ENCODE measurements at places on chromosomes 4 and X.

DNA sequence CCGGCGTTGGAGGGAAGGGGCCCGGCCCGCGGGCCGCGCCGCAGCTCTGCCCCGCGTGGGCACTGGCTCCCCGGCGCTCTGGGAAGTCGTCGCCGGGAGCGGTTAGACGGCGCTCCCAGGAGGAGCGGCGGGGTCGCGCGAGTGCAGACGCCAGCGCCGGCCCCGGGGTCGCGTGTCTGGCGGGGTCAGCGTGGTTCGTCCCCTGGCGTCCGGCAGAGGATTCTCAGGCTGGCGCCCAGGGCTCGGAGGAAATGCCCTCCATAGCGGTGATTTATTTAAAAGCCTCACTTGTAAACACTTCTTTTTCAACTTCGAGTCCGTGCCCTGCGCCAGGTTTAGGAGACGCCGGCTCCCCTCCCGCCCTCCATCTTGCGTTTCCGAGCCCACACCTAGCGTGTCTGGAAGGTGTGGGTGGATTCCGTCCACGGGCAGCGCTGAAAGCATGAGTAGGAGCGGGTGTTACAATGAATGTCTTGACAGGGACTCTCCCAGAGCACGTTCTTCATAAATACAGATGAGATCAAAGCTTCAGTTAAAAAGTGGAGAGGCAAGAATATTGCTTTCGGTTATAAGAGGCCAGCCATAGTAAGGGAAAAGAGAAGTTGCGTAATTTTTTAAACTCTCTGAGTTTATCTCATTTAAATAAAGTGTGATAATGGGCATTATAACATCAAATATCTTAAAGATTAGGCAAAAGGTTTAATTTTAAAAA lies 692 bp downstream of the FAM241A start:
- peak; percentile 55 for DNase-seq

- no peak for DNase-seq
Measured at GRCh38 chr4:21901831-21902230, 46.7 kb downstream of the KCNIP4 start.

DNA sequence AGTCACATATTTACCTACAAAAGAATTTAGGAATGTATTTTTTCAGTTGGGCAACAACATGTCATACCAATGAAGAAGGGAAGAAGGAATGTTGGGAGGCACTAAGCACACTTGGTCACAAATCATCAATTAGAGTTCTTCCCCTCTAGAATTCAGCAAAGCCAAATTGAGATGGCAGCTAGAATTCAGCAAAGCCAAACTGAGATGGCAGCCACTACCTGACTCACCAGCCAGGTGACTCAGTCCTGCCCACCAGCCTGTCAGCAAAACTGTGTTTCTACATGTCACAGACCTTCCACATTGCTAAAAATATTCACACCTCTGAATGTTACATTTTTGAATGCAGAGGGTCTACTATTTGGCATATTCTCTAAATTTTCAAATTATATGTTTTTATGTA lies 63.2 kb upstream of the NOCT start:
- no peak for DNase-seq

GRCh38 chr4:95232358-95233156 lies 316.2 kb downstream of the UNC5C start:
- DNase-seq, result no peak

DNA sequence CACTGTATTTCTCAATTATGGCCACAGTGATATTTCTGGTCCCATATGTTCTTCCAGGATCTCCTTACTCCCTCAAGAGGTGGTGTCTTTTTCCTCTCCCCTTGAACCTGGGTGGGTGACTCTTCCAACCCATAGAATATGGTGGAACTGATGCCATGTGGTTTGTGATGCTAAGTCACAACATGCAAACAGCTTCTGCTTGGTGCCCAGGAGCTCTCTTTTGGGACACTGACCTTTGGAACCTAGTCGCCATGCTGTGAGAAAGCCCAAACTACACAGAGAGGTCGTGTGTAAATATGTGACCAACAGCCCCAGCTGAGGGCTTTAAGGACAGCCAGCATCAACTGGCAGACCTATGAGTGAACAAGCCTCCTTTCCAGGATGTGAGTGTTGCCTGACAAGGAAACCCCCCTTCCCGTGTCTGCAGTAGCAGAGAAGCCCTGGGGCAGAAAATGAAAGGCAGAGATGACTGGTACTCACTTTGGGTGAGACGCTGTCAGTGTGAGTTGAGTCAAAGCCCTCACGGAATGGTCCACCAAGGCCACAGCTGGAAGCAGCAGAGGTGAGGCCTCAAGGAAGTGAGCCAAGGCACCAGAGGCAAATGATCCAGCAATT lies 223.4 kb downstream of the BCOR start:
- no peak for DNase-seq

DNA sequence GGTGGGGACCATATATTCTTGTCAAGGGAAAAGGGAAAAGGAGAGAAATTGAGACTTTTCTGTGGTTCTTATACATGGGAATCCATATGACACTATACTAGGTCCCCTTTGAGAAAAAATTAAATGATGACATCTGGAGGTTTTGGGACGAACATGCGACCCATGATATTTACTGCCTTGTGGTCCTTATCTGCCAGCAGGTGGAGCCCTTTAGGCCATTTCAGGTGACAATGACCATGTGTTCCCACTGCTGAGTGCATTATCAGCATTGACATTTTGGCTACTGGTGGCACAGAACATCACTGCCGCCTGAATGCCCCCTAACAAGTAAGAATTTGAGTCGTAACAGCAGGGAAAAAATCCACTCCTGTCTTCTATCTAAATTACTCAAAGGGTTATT lies 843.4 kb downstream of the FSTL5 start:
- DNase-seq, result no peak

DNA sequence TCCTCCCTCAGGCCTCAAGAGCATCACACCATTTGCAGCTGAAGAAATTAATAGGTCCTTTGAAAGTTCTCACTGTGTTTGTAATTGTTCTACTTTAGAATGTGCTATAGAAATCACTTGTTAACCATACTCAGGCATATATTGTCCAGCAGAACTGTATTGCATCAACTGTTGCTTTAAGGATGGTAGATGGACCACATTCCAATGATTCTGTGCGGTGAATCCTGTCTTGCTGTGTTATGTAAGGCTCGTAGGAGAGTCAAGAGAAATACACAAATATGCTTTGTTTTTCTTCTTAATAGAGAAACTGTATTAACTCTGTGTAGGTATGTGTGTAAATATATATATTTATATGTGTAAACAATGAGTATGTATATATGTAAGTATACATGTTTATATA lies 6.3 kb upstream of the ADGRA3 start:
- DNase-seq, result no peak

DNA sequence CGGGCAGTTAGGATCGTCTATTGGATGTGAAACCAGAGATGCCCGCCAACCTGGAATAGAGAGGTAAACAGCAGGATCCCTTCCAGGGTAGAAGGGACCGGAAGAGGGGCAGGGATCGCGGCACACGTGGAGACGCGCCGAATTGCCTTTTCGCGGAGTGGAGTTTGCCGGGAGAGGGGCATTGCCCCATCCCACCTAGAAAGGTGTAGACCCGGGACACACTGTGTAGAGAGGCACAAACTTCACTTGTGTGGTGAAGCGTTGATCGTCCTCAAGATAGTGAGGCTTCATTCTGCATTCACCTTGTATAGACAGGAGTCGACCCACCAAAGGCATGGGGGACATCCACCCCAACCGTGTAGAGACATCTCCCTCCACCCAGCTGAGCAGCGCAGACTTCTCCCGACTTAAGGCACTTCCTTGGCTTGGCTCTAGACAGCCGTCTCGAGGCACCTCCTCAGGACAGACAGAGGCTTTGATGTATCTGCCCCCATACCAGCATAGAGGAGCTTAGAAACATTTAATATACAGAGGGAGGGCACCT lies 410 bp downstream of the GNL3L start:
- DNase-seq, result no peak

DNA sequence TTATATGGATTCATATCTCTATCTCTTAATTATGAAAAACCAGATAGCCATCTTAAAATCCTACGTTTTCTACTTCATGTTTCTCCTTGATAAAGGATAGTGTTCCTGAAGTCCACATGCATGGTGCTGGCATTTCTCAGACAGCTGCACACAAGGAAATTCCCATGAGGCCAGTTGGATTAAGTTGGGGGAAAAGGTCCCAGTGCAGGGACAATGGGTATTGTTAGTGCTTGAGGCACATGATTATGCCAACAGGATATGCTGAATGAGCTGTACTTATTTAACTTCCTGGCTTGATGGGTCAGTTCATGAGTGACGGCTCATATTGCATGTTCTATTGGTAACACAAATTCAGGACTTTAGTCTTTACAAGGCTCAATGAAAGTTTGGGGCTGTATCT lies 913.9 kb upstream of the NDST4 start:
- no peak for DNase-seq

DNA sequence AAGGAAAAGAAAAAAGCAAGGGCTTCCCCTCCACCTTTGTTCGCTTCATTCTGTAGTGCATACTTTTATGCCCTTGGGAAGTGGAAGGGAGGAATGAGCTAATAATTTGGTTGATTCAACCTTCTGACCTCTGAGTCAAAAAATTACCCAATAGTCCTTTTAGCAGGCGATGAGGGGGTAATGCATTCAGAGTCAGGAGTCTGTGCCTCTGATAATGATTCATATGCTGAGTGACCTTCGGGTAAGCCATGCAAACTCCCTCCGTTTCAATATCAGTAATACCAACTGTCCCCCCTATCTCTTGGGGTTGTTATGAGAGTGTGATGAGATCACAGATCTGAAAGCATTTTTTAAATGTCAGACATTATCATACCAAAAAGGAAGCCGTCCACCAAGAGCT lies 41.6 kb upstream of the ACSL4 start:
- no peak for DNase-seq

GRCh38 chr4:168659741-168660465 lies 163.1 kb downstream of the PALLD start:
- no peak for DNase-seq
